D341Med (cell line): ENCODE measurements at places on chromosomes 13 and 19.

GRCh38 chr13:54018485-54018884 is 989.9 kb downstream of the OLFM4 start:
- no peak for DNase-seq

GRCh38 chr13:33262062-33262487 is 23.5 kb downstream of the STARD13 start:
- no peak for DNase-seq

- no peak for DNase-seq
These were observed 100.4 kb downstream of the STK24 start for GRCh38 chr13:98476538-98476966.

- no peak for DNase-seq
These were observed 8.2 kb upstream of the CLDN10 start for GRCh38 chr13:95544293-95544692.

DNA sequence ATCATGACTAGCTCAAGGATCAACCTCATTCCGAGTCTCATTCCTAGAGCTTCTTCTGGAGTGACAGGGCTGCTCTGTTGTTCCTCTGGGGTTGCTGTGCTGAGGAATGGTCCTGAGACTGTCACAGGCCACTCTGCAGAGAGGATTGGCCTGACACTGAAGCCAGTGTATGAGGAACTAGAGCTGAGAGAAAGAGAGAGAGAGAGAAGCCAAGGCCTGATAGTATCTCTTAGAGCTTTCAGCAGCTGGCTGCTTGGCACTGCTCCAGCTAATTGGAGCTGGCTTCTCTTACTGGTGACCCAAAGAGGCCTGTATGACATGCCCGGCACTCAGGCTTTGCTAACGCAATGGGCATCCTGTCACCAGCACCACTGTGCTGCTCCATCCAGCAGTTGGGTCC is 73.4 kb upstream of the FLT1 start:
- DNase-seq: no peak

DNA sequence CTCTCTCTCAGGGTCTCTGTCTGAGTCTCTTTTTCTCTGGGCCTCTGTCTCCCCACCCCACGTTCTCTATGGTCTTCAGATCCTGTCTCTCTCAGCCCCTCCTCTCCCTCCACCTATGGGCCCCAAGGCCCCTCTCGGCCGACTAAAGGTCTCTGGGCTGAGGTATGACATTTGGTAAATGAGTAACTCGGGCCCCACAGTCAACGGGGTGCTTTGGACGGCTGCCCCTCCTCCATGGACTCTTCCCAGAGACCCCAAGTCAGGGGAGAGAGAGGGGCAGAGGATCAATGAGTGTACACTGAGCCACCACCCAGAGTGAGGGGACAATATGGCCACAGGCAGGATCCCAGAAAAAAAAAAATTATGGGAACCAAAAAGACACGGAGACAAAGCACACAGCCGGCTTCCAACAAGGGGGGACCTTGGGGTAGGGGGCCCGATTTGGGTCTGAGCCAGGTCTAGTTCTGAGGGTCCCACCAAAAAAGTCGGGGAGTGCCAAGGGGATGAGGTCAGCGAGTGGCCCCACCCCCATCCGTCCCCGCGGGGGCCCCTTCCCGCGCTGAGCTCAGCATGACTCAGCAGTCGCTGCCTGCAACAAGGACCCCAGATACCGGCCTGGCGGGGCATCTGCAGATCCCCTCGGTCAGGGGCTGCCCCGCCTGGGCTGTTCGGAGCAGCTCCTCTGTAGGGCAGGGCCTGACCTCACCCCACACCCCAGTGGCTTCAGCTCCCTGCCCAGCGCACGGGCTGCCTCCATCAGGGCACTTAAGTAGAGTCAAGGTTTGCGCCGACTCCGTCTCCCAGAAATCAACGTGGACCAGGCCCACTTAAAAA is 1.5 kb upstream of the FTL start:
- DNase-seq: no peak

GRCh38 chr13:97720896-97721295 is 232.6 kb upstream of the IPO5 start:
- no peak for DNase-seq

DNA sequence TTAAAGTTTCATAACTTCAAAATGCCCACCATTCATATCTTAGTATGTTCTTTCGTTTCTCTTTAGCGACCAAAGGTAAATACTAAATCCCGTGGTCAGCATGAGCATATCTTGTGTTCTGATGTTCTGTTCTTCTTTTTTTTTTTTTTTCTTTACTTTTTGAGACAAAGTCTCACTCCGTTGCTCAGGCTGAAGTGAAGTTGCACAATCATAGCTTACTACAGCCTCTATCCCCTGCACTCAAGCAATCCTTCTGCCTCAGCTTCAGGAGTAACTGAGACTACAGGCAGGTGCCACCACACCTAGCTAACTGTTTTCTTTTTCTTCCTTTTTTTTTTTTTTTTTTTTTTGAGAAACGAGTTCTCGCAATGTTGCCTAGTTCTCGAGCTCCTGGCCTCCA is 60.9 kb upstream of the ATP12A start:
- no peak for DNase-seq

DNA sequence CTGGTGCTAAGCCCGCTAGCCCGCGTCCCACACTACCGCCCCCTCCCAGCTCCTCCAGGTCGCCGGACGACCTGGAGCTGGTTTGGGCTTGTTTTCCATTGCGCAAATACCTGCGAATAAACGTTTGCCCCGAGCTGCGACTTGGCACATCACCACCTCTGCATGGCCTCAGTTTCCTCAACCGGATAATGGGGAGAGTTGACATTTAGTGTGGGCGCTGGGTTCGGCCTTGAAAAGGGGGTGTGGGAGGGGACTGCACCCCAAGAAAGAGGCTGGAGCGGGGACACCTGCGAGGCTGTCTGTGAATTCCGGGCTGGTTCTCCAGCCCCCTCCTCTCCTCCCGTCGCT is 11.0 kb upstream of the JUND start:
- no peak for DNase-seq

- DNase-seq: no peak
These were observed 66.1 kb downstream of the TNFRSF19 start for GRCh38 chr13:23636360-23636759.

DNA sequence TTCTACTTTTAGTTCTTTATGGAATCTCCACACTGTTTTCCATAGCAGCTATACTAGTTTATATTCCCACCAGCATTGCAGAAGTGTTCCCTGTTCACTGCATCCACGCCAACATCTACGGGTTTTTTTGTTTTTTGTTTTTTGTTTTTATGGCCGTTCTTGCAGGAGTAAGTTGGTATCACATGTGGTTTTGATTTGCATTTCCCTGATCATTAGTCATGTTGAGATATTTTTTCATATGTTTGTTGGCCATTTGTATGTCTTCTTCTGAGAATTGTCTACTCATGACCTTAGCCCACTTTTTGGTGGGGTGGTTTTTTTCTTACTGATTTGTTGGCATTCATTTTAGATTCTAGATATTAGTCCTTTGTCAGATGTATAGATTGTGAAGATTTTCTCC is 89.7 kb downstream of the FRY start:
- no peak for DNase-seq

GRCh38 chr13:67740871-67741535 is 510.9 kb upstream of the PCDH9 start:
- no peak for DNase-seq

- DNase-seq: peak; percentile 53
These were observed 89.4 kb upstream of the RAP2A start for GRCh38 chr13:97344265-97345175.

DNA sequence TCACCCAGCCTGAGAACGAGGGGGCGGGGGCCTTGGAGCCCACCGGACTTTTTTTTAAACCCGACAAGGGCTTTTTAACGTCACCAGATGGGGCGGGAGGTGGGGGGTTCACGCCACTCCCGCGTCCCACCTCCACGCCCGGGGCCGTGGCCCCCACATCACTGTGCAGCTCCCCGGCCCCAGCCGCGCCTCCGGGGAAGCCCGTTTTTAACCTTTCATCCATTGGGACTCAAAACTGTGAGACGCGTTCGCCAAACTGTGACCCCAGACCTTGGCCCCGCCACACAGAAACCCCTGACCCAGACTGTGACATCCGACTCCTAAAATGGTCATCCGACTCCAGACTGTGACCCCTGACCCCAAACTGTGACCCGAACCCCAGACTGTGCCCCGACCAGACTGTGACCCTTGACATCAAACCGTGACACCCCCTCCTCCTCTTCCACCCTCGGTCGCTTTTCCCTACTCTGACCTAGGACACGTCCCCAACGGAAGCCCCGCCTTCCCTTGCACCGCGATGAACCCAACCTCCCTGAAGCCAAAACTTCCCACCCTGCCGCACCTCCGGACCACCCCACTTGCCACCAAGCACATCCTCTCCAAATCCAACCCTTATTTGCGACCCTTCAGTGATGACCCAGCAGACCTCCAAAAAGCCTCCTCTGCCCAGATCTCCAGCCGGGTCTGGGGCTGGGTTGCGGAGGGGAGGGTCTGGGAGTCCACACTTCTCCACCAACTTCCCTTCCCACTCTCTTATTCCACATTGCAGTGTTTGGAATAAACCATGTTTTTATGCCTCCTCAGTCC is 1.5 kb upstream of the GRWD1 start:
- DNase-seq: peak; percentile 33

DNA sequence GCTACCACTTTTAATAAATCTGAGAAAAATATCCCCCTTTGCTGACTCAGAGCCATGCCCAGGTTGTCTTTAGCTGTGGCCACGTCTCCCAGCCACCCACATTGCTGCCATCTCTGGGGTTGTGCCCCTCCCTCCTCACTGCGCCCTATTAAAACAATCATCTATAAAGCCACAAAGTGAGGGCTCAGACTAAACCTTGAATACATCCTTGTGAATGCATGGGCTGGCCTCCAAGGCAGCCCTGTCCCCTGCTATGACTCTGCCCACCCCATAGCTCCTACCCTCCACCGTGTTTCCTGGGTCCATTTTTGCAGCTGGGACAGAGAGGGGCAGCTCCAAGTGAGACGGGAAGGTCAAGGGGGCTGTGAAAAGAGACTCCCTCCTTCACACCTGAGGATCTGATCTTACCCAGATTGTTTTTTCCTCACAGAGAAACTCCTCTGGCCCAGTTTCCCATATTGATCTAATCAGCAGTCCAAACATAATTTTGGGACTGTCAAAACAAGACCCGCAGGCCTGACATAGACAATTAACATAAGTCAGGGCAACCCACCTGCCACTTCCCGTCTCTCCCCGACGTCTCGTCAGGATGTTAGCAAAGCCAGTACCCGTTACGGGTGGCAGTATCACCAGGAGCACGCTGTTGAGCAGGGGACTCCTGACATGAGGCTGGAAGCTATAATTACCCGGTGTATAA is 199.0 kb downstream of the KATNAL1 start:
- DNase-seq: no peak

GRCh38 chr13:20192158-20192835 is 441 bp downstream of the GJB2 start:
- DNase-seq: no peak

DNA sequence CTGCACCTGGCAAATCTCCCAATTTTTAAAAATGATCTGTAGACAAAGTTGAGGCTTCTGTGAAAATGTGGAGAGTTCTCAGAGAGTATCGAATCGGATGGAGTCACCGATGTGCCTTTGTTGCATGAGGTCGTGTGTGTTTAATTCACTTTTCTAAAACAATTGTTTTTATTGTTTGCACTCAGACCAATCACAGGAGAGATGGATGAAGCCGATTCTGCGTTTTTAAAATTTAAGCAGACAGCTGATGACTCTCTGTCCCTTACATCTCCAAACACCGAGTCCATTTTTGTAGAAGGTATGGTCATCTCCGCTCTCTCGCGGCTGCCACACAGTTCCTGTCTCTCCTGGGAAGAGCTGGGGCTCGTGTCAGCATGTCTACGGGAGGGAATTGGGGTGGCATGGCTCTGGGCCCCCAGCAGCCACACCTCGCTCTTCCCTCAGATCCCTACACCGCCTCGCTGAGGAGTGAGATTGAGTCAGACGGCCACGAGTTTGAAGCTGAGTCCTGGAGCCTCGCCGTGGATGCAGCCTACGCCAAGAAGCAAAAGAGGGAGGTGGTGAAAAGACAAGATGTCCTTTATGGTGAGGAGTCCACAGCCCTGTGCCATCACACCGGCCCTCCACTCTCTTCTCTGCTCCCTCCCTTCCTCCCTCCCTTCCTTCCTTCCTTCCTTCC is 47.2 kb downstream of the PEX11G start:
- no peak for DNase-seq

DNA sequence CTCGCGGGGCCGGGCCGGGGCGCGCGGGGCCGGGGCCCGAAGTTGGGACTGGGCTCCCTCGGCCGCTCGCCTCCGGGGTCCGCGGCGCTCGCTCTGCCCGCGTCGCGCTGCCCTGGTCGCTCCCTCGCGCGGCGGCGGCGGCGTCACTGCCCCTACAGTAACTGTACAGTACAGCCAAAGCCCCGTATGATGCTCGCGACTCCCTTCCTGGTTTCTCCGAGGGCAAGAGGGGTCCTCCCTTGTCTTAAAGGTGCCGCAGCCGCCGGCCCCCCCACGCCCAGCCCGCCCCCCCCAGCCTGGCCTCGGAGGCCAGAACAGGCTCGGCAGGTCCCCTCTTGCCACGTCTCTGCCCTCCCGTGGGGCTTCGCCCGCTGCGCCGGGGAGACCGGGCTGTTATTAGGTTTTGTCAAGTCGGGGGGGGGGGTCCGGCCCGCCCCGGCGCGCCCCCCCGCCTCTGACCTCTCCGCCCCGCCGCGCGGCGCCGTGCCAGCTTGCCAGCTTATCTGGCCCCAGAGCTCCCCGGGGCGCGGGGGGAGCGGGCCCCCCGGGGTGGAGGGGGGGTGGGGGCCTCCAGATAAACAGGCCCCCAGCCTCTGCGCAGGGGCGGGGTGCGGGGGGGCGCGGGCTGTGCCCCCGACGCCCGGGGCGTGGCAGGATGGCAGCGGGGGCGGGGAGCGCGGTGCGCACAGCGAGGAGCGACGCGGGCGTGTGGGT is at the start of gene ZBTB7A:
ZBTB7A (minus strand) TSS at position 218 of the 714 bp plus-strand sequence. CDS start 11,667 bp downstream, outside the sequence.
- DNase-seq: peak; percentile 85

DNA sequence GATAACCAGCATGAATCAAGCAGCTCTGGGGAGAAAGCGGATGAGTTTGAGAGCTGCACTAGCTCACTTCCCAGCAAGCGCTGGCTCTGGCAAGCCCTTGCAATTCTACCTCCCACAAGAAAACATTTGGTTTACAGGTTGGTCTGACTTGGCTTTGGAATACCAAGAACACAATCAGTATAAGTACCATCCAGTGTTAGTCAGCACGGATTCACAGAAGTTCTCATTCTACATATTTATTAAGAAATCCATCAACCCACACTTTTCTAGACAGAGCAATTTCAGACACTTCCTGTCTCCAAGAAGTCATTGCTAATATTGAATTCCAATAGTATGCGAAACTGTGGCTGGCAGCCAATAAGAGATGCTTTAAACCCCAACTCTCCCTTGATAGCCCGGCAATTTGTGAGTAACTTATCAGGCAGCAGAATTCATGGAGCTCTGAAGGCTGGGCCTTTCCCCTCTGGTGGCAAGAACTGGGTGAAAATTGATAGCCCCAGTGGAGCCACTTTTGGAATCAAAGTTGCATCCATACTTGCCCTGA is 59.4 kb upstream of the WASF3 start:
- DNase-seq: no peak

GRCh38 chr13:64471916-64472315 is 2758.2 kb downstream of the PCDH9 start:
- DNase-seq: no peak

GRCh38 chr19:35556846-35557538 is 6.5 kb downstream of the ATP4A start:
- DNase-seq: no peak

- DNase-seq: peak; percentile 96
These were observed 61.4 kb downstream of the CCNE1 start for GRCh38 chr19:29873024-29873800.
